Fibroblast of skin of abdomen (primary cell): ENCODE measurements at places on chromosomes 2 and 18.
A peak's percentile ranks its signal among the peaks of the same experiment; 100 is the strongest.

DNA sequence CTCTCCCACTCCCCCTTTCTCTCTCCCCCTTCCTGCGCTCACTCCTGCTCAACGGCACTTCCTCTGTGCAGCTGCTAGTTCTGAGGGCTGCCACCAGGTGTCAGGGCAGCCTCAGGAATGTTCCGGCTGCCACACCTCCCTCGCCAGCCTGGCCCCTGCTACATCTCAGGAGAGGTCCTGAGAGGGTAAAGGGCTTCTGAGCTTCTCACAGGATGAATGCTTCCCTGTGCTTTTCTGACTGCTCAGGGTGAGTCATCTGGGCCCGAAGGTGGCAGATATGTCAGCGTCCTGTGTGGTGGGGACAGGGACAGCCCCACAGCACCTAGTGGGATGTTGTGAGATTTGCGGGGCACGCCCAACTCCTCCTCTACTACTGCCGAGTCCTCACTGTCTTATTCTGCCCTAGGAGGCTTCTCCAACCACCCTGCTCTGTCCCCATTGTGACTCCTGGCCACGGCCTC, 49.0 kb downstream of the PLEKHB2 start:
- DNase-seq, result peak; percentile 48

GRCh38 chr18:3059272-3059671, 46.3 kb upstream of the LPIN2 start:
- no peak for DNase-seq

GRCh38 chr2:41935825-41936224, 112.0 kb upstream of the PKDCC start:
- DNase-seq, result no peak

DNA sequence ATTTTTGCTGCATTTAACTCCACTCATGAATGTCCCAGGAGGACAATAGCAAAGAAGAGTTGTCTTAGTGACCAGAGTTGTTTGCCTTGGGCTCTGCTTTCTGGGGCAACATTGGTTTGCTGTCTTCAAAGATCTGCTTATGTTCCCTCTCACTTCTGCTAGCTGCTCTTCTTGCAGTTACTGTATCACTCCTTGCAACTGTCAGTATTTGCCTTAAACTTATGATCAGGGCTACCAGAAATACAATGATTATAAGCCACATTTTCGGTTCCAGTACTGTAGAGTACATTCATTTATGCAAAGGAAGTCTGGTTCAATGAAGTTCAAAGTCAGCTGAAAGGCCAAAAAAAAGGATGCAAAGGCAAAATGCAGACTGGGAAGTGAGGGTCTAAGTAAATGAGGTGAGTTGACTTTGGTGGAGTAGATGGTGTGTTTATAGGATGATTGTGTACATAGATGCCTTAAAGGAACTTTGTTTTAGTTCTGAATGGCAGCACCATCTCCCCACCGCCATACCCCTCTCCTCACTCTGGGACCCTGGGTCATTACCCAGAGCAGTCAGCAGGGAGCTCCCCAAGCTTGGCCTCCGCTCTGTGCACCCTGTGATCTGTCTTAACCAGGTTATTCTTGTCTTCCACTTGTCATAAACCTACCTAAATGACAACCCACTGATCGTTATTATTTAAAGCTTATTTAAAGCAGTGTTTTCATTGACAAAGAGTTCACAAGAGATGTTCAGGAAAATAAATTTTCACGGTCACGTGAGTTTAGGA, 236.0 kb downstream of the DOK6 start:
- DNase-seq, result no peak

GRCh38 chr18:70377857-70378701, 89.2 kb downstream of the SOCS6 start:
- peak; percentile 15 for DNase-seq

- DNase-seq, result no peak
Measured at GRCh38 chr2:140865837-140866236, 1265.0 kb downstream of the LRP1B start.

GRCh38 chr2:222604749-222605515, 51.0 kb downstream of the FARSB start:
- no peak for DNase-seq

GRCh38 chr2:58539973-58540372, 298.8 kb upstream of the FANCL start:
- peak; percentile 48 for DNase-seq

GRCh38 chr2:122203523-122203922, 448.1 kb downstream of the TSN start:
- peak; percentile 89 for DNase-seq

DNA sequence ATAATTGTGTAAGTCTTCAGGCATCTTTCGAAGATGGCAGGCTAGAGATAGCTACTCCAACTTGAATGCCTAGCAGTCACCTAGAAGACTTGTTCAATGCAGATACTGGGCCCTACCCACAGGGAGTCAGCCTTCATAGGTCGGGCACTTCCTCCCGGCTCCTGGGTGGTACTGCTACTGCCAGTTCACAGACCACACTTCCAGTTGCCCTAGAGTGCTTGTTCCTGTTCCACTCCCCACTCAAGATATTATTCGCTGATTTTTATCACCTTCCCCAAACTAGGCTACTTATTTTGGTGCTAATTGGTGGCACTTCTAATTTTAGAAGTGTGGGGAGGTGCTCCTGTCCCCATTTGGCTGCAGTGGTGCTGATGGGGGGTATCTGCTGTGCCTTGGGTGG, 34.2 kb downstream of the INPP4A start:
- no peak for DNase-seq

GRCh38 chr2:239245872-239246721, 154.7 kb downstream of the HDAC4 start:
- no peak for DNase-seq
